ENCODE measurements at places on chromosomes 1 and 21.

- no peak for DNase-seq
Observed at GRCh38 chr1:16727190-16728111, 12.9 kb upstream of the RNU1-4 start.

GRCh38 chr1:106954661-106955229, 101.7 kb upstream of the PRMT6 start:
- DNase-seq = no peak

DNA sequence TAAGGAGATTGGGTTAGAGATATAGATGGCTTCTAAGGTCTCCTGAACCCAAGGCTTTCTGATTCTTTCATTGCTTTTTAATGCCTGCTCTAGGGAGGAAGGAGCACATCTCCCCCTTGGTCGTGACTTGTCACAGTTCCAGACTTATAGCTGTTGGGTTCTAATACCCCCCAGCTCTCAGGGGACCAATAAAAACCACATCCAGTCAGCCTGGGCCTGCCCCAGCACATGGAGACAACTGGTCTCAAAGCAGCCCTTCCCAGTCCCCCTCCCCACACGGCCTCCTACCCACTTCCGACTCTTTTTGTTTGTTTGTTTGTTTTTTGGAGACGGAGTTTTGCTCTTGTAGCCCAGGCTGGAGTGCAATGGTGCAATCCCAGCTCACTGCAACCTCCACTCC, 23.3 kb downstream of the QSOX1 start:
- no peak for DNase-seq

DNA sequence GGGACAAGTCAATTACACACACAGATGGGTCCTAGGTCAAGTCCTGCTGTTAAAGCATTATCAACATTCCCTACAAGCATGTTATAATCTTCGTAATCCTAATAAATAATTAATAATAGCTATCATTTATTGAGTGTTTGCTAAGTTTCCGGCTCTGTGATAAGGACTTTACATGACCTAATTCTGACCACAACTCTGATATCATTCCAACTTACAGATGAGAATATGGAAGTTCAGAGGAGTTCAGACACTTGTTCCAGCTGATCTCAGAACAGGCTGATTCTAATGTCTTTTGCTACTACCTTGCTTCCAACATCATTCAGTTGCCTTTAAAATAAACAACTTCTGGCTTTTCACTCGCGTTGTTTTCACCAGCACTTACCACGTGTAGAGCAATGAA, 770.1 kb upstream of the CXADR start:
- no peak for DNase-seq

GRCh38 chr1:30417701-30418046, 305.7 kb downstream of the MATN1 start:
- DNase-seq = no peak

DNA sequence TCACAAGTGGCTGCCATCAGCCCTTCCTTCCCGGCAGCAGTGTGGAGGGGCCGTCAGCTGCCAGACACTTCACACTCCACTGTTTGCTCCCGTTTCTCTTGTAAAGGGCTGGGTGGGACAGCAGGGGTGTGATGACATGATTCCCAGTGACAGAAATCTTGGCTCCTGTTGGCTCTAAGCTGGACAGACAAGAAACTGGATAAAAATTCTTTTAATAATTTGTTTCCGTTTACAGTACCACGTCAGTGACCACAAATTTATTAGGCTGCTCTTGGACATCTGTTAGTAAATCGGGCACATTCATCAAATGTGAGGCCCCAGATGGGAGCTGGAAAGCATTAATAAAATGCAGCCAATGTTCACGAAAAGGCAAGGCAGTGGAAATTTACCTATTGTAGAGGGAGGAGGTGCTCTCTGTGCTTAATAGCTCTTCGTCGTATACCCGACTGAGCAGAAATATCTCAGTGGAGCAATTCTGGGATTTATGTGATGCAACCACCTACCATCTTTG, 353.7 kb upstream of the GREM2 start:
- DNase-seq = no peak

DNA sequence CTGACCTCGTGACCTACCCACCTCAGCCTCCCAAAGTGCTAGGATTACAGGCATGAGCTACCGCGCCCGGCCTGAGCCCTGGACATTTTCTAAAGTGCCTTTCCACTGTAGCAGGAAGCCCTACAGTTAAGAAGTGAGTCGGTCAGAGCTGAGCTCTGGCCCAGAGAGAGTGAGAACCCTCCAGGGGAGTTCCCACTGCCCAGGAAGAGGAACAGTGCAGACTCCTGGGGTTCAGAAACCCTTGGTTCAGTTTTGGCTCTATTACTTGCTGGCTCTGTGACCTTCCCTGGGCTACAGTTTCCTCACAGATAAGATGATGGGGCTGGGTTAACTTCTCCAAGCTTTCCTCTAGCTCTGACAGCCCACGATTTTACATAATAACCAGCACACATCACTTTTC, 20.9 kb downstream of the SLC9A1 start:
- DNase-seq = no peak

DNA sequence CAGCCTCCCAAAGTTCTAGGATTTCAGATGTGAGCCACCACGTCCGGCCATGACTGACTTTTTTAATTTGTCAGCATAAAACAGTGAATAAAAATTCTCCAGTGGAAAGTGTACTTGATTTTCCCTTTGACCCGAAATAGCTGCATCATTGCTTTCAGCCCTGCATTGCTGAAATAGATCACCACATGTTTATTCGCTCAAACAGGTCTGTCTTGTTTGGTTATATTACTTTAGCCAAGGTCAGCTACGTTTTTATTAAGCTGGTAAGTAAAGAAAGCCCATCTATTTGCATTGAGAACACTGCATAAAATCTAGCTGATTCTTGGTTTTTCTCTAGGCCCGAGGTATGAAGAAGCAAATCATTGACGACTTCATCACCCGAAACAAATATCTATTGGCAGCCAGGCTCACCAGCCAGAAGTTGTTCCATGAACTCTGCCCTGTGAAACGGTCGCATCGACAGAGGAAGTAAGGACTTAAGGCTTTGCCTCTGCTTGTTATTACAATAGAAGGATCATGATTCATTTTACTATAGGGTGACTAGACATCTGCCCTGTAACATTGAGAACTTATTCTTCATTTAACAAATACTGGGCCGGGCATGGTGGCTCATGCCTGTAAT, 25.6 kb downstream of the AGMAT start:
- DNase-seq = no peak

DNA sequence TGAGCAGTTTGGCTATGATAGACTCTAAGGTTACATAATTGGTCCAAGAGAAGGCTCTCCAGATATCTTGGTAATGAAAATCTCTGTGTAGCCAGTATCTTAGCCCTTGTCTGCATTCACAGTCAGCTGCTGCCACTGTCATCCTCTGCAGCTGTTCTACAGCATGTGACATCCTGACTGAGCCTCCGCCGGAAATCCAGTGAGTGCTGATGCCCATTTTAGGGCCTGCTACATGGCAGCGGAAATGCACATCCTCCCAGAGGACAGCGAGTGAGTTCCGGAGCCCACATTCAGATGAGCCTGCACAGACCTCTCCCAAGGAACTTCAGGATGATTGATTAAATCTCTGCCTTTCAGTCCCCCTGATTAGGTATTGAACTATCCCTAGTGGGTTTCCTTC, 237.1 kb downstream of the HHIPL2 start:
- no peak for DNase-seq

DNA sequence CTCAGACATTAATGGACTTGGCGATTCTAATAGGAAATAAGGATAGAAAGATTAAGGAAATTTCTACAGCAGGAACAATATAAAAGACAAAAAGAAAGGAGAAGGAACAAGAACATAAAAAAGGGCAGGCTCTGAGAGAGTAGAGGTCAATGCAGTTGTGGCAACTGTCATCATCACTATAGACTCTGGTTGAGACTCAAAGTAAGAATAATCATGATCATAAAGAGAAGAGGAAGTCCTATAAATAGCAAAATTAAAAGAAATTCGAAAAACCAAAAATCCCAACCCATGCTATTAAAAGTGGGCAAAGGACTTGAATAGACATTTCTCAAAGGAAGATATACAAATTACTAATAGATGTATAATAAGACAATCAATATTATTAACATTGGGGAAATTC, 14.4 kb upstream of the XCL1 start:
- no peak for DNase-seq

DNA sequence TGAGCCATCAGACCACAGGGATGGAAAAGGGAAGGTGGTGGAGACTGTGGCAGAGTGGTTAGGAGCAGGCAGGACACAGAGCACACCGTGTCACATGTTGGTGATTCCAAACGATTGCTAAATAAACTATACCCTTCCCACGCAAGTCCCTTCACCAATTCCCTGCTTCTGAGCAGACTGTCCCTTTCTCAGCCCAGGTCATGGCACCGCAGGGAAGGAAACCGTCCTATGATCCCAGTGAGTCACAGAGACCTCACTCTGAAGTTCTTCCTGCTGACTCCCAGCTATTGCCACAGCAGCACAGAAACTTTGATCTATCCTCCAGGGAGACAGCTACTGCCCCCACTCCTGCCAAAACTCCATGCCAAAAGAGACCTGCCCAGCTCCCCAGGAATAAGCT, 19.2 kb downstream of the RIMS3 start:
- no peak for DNase-seq

DNA sequence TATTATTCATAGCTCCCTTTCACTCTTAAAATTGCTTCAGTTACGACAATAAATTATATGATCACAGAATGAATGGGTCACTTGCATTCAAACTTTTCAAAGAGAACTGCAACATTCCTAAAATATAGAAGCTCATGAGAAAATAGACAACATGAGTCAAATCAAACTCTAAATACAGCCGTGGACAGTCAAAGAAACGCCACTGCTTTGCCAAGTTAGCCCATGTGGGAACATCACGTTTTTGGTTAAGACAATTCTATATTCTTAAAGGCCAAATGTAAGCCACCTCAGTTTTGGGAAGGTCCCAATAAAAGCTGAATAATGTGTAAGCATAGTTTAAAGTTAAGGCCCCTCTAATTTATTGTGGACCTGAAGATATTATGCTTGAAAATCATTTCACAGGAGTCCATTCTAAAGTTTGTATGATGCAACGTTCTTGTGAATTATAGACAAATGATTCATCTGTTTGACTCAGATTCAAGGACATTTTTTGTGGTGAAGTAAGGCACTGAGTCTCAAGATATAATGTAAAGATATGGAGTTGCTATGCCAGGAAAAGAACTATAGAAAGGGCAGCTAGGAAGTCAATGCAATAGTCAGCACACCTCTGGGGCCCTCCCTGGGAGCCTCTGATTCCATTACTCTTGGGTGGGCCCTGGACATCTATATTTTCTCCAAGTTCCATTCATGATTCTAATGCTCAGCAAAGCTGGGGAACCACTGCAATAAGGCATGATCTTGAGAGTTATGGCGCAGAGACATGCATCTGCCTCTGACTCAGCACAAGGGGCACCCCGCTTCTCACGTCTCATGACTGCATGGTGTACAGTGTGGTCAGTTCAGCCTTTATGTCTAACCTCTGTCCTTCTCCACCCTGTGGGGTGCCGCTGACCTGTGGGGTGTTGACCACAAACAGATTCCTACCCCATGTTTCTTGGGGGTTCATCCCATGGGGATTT, 33.9 kb downstream of the ETS2 start:
- DNase-seq = no peak

DNA sequence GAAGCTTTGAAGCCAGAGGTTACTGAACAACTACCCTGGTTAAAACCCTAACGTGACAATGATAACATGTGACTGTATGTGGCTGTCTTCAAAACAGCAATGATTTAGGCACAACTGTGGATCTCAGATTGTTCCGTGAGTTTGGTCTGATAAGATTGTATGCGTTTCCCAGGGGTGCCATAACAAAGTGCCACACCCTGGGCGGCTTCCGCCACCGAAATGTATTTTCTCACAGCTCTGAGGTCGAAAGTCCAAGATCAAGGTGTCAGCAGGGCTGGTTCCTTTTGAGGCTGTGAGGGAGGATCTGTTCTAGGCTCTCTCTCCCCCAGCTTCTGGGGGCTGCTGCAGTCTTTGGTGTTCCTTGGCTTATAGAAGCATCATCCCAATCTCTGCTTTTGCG, 29.5 kb upstream of the ERG start:
- no peak for DNase-seq

DNA sequence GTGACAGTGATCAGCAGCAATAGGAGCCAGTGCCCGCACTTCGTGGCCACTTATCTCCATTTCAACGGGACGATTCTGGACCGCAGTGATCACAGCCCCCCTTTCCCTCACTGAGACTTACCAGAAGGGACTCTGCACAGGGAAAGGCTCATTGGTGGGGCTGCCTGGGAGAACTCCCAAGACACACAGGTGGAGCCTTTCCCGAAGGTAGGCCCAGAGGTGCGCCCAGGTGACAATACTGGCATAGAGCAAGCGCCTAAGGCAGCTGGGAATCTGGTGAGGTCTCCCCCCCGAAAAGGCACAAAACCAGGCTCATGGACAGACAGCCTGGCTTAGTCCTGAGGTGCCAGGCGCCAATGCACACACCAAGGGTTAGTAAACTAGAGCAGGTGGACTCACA, 318.9 kb downstream of the AJAP1 start:
- DNase-seq = no peak

DNA sequence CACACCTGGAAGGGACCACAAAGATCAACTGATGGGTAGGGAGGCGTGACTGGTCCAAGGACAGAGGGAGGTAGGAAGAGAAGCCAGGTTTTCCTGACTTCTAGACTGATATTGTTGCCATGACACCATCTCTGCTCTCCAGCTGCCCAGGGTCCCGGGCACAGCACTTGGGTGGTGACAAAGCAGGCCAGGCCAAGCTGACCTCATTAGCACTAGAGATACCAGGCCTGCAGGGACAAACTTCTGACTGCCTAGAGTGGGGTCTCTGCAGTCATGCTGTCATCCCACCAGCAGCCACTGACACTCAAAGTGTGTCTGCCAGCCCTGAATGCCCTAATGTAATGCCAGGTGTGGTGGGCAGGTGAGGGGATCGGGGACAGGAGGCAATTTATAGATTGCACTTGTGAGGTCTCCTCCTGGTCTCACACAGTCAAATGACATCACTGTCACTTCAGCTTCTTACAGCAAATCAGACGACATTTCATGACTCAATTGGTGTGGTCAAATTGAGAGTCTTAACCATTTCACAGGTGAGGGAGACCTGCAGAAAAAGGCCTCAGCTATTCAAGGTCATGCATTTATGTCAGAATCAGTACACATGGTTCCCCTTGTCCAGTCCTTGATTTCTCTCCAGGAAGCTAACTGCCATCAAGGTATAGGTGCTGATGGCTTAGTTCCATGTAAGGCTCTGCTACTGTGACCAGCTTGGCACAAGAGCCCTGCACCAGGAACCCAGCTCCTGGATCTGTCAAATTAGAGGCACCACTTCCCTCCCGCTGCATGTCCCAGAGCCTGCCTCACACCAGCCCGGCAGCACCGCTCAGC, 2.7 kb downstream of the SLC9A1 start:
- no peak for DNase-seq

All from stimulated activated CD8-positive, alpha-beta memory T cell treated with anti-CD3 and anti-CD28 coated beads, Interleukin-2, amount 100 ng/mL, for 1 hour (primary cell).